ENCODE measurements at places on chromosomes 5 and 9.

- DNase-seq, result no peak
Measured at GRCh38 chr9:126222835-126223431, 103.7 kb upstream of the MVB12B start.

DNA sequence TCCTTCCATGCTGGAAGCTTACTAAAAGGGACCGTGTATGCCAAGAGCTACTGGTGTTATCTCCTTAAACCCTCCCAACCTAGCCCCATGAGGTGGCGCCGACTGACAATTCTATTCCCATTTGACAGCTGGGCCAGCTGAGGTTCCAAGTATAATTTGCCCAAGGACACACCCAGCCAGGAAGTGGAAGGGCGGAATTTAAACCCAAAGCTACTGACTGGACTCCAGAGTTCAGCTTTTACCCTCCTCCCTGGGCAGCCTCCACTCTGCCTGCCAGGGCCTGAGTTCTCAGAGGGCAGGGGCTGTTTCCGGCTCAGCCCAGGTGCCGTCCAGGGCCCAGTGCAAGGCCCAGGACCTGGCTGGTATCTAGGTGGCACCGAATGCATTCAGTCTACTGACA, 71.8 kb downstream of the C9orf50 start:
- no peak for DNase-seq

DNA sequence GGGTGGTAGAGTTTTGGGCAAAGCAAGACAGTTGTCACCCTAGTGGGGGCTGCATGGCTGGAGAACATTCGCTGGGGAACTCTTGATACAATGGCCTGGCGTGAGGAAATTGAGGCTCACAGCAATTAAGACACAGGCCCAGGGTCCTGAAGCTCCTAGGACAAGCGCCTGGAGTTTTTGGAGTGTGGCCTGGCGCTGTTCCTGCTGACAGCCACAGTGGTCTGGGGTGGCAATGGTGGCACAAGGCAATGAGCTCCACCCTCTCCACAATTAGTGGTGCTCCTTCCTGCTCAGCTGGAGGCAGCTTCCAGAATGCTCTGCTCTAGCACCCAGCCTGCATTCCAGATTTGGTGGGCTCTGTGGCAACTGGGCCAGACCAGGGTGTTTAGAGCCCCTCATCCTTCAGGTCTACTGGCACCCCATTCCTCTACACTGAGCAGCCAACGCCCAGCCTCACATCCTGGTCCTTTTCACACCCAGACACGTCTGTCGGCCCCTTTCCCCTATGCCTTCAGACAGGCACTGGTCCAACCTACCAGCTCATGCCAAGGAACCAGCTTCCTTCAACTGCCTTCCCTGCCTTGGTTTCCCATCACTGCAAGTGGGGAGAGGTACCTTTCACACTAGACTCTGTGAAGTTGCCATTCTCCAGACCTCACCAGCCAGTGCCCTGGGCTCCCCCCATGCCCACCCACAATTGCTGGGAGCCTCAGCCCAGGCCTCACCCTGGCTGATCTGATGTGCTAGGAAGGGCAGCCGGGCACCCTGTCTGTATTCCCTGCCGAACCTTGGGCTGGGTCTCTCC, 138.1 kb upstream of the COL5A1 start:
- no peak for DNase-seq

DNA sequence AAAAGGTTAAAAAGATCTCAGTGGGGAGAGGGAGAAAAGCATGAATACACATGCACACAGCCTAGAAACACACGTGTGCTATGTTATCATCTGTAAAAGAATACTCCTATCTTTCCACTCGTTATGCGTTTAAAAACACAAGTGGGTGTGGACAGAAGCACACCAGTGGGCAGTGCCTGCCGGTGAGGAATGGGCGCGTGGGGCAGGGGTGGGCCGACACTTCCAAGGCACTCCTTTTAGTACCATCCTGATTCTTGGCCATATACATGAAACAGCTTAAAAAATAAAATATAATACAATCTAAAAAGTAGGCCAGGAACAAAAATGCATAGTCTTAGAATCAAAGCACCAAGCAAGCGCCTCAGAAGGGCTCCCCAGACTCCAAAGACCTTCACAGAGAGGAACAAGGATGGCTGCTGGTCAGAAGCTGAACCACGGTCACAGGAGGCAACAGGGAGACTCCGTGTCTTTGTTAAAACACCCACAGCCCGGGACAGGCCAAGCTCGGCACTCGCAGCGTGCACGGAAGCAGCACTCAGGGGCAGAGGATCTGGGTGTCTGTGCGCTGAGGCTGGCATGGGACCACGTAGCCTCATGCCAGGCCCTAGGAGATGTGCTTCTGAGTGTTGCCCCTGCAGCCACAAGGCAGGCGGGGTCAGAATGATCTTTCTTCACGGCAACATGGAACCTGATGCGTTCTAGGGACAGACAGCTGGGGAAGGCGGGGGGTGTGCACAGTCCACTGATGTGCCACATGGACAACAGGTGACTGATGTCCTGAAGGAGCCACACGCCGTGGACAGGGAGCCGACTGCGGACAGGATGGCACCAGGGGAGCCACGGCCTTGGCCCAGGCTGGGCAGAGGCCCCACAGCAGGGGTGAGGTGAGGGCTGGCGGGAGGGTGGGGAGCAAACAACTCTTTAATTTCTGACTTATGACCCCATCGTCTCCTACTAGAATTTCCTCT, 15.9 kb downstream of the BRD9 start:
- no peak for DNase-seq

GRCh38 chr9:89850153-89850552, 245.3 kb downstream of the GADD45G start:
- DNase-seq, result no peak

- DNase-seq, result peak; percentile 84
Measured at GRCh38 chr5:129767927-129768380, 20.1 kb downstream of the MINAR2 start.

- DNase-seq, result no peak
Measured at GRCh38 chr5:3602785-3603502, 7.3 kb downstream of the IRX1 start.

DNA sequence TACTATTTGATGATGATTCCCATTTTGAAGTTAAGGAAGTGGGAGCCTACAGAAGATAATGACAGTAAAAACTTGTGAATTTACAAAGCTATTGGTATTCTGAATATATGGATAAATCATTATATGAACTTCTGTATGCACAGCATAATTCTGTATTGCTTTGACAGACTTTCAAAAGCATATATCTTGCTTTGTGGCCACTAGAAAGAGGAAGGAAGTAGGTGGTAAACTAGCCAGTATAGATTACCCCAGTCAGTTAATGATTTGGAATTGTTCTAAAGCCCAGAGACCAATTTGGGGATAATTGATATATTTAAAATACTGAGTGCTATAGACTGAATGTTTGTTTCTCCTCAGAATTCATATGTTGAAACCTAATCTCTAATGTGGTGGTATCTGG, 53.0 kb downstream of the NR2F1 start:
- DNase-seq, result no peak

GRCh38 chr5:15013654-15014463, 142.3 kb upstream of the ANKH start:
- peak; percentile 76 for DNase-seq

GRCh38 chr5:178331491-178331996, 98.9 kb upstream of the PHYKPL start:
- DNase-seq, result no peak

DNA sequence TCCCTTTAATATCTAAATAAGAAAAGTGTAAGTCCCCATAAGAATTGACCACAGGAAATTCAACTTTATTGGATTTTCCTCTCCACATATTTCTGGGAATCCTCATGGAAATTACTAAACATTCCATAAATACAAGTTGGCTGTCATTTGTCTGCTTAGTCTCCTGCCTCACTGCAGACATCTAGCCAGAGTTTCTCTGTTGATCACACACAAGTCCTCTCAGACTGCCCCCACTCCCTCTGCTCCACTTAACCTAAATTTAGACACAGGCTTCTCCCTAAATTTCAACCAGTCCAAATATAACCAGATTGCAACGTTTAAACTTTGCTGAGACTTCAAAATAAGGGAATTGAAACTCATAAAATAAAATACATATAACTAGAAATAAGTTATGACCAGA, 982.1 kb downstream of the DTWD2 start:
- no peak for DNase-seq

DNA sequence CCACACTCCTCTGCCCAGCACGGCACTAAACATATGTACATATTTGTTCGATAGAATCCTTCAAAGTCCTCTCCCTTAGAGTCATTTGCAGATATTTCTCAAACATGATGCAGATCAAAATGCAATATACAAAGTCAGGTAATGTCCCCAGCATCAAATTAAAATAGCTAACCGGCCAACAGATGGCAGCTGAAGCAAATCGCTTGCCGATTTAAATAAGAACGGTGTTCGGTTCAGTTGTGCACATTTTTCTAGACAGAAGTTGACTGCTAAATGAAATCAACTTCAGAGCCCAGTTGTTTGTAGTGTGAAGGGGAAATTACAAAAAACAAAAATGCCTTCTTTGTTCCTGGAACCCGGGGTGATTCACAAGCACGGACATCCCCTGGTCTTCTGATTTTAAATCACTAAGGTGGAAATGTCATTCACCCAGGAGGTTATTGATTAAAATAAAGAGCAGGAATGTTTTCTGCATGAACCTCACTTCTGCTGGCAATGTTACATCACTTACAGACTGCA, 219.2 kb downstream of the EBF1 start:
- DNase-seq, result no peak

DNA sequence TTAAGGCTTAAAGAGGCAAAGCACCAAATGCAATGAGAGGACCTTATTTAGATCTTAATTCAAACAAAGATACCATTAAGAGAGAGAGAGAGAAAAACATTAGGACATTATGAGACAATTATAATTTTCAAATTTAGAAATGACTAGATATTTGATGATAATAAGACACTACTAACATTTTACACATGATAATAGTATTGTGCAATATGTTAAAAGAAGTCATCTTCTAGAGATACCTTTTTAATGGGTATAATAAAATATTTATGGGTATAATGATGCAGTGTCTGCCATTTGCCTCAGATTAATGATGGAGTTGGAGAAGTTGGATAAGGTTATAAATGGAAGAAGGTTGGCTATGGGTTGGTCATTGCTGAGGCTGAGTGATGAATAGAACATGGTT, 21.2 kb downstream of the SPAAR start:
- DNase-seq, result no peak

GRCh38 chr9:89850631-89851325, 246.0 kb downstream of the GADD45G start:
- DNase-seq, result no peak

DNA sequence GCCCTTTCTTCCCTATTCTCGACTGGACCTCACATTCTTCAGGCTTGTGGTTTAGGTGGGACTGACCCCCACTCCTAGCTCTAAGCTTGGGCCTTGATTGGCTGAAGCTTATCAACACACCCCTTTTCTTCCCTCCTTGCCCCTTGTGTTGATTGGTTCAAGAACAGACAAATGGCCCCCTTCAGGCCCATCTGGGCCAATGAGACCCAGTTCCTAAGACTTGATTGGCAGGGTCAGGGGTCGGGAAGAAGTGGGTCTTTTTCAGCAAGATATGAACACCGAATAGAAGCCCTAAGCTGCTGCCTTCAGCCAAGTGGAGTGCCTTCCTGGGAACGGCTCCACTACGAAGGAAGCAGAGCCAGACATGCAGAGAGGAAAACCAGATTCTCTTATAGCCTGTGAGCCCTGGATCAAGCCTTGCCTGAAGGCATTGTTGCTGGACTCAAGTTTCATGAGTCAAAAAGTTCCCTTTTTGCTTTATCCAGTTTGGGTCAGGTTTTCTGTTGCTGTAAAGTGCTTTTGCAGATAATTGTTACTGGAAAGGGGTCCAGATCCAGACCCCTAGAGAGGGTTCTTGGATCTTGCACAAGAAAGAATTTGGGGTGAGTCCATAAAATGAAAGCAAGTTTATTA, 22.4 kb upstream of the NCS1 start:
- DNase-seq, result no peak

GRCh38 chr9:104092875-104093600, 1.1 kb upstream of the SMC2 start:
- peak; percentile 34 for DNase-seq

DNA sequence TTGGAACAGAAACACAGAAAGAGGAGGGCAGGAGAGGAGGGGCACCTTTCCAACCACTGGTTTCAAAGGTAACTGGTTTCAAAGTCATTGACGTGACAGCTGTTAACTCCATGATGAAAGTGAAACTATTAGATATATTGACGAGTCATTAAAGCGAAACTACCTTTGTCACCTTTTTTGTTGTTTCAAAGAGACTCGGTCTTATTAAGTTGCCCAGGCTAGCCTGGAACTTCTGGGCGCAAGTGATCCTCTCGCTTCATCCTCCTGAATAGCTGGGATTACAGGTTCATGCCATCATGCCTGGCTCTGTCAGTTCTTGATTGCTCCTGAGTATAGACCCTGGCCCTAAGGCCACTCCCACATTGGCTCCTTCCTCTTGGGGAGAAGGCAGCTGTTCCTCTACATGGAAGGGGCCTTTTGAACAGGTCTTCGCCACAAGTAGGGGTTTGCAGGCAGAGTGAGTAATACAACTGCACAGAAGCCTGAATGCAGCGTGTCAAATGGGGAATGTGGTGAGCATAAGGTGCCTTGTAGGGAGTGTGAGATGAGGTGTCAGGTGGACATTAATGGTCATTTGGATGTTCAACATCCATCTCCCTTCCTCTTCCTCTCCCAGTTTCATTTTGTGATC, 3.4 kb upstream of the F12 start:
- DNase-seq, result no peak

DNA sequence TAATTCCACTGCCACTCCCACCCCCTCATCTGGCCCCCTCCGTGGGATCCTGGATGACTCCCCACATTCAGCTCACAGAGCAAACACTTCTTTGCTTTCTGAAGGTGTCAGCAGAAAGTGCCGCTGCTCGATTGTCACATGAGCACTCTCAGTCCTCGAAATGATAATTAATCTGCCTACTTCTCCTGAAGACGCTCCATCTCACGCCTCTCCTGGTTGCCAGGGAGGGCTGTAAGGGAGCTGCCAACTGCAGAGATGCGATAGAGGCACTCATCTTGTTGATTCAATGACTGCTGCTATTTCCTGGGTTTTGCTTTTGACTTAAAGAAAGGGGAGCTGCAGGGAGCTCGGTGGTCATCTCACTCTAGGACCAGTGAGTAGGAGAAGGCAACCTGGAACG, 206.5 kb downstream of the DAB2IP start:
- DNase-seq, result no peak

- peak; percentile 96 for DNase-seq
Measured at GRCh38 chr5:7878381-7878873, 9.5 kb downstream of the MTRR start.

DNA sequence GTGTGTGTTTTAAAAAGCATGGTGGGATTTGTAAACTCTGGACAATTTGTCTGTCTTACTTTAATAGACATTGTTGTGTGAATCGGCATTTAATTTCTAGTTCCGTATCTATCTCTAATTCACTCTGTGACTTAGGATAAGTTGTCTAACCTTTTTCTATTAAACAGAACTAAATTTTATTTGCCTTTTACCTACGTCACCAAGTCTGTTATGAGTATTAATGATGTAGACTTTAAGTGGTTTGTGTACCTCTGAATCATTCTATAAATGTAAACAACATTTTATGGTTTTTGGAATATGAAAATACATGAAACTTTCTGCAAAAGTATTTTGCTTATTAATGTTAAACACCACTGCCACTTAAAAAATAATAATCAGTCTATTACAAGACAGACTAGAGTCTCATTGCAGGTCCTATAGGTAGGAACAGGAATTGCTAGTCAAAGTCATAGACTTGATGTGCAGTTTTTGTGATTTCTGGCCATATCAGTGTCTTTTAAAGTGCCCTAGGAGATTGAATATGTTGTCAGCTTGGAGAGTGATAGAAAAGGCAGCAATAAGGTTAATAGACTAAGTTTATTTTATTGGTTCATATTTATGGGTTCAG, 5.6 kb downstream of the RBM27 start:
- DNase-seq, result no peak

- DNase-seq, result peak; percentile 58
Measured at GRCh38 chr9:123893831-123894460, 36.0 kb downstream of the DENND1A start.
